IMR-90 (cell line): ENCODE measurements at places on chromosomes 5 and 9. TPM values are rescaled to one million over a fixed set of nuclear protein-coding genes. Genes with fewer than 3 reads are reported as not detected.

DNA sequence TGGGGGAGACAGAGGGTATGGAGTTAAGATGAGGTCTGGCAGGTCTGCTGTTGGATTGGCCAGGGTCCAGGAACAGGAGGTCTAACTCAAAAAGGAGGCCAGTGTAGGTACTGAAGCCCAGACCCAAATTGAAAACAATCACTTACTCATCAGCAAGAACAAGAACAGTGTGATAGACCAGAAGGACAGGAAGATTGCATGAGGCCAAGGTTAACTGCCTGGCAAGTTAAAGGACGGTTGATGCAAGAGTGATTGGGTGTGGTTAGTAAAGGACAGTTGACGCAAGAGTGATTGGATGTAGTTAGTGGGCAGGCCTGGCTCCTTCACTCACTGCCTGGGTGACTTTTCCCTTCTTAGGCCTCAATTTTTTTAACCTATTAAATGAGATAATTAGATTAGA is 132.6 kb downstream of the PDZD2 start:
- DNase-seq = no peak

DNA sequence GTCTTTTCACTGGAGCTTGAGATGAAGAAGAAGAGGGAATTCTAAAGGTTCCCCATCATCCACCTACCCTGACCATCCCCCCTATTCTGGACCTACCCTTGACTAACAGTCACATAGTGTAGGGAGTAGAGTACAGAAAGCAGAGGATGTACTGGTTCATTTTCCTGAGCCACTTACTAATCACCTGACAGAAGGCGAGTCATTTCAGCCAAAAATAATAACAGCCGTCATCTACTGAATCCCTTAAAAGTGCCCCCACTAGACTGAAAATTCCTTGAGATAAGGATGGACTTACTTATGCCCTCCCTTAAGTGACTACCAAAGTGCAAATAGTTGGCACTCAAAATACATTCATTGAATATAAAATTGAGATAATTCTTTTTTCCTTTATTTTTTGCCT is 112.2 kb downstream of the FOXD1 start:
- DNase-seq = peak; percentile 58

DNA sequence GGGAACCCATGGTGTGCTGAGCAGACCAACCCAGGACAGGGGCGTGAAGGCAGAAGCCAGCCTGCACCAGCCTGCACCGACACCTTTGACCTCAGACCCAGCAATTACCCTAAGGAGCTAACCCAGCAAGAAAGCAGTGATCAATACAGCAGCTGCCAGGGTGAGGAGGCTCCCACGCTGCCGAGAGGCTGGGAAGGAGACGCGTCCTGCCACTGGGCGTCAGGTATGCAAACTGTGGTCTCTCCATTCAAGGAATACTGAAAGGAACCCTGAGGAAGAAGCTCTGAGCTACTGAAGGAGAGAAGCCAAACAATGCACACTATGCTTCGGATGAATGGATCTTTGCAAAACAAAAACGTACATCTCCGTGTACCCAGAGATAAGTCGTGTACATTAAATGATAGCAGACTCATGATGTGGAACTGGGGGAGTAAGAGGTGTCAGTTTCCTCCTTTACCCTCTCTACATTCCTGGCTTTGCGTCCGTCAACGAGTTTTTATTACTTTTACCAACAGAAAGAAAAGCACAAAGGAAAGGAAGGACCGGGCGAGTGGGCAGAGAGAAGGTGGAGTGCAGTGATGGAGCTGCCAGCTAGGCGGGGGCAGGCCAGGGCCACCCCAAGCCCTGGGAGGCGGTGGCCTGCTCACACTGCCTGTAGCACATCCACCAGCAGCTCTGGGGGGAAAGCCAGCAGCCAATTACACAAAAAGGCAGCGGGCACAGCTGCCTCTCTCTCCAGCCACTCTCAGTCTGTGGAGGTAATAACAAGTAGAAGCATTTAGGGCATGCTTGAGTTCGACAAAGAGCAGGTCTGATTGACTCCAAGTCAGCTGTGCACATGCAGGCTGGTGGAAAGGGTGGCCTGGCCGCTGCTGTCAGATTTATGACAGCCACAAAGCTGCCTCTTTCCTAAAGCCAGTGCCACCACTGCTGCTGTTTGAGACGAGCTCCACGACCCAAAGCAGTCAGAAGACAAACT is 29.3 kb downstream of the RASGEF1C start:
- no peak for DNase-seq

DNA sequence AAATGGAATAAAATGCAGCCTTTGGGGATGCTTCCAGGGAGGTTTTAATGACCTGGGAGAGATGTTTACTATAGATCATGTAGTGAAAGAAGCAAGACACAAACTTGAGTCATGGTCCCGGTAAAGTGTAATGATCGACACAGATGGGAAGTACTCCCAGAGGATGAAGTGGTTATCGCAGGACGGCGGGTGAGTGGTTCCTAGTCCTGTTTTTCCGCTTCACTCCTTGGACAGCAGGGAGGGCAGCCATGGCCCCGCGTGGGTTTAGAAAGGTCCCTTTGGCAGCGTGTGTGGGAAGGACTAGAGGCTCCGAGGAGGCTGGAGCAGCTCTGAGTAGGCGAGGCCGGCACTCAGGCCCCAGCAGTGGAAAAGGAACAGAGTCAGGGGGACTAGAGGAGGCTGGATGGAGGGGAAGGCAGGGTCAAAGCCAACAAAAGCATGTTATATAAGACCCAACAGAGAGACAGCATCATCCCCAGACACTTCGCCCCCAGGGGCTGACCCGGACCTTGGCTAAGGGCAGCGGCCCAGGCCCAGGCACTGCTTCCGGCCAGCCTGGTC is 49.2 kb upstream of the STXBP1 start:
- peak; percentile 87 for DNase-seq

DNA sequence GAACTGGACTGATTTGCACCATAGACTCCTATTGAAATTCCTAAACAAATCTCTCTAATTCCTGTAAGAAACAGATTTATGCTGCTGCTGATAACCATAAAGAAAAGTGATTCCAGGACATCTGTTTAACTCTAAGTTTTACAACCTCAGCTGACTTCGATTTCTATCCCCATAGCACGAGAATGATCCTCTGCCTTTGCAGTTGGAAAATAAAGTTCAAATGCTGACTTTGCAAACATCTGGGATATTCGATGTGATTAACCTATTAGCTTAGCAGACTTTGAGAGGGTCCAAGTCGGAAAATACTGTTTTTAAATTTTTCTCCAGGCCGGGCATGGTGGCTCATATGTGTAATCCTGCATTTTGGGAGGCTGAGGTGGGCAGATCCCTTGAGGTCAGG is 247.3 kb downstream of the PSAT1 start:
- DNase-seq = no peak

GRCh38 chr5:14481349-14481748 is 100.2 kb upstream of the OTULINL start:
- DNase-seq = no peak

DNA sequence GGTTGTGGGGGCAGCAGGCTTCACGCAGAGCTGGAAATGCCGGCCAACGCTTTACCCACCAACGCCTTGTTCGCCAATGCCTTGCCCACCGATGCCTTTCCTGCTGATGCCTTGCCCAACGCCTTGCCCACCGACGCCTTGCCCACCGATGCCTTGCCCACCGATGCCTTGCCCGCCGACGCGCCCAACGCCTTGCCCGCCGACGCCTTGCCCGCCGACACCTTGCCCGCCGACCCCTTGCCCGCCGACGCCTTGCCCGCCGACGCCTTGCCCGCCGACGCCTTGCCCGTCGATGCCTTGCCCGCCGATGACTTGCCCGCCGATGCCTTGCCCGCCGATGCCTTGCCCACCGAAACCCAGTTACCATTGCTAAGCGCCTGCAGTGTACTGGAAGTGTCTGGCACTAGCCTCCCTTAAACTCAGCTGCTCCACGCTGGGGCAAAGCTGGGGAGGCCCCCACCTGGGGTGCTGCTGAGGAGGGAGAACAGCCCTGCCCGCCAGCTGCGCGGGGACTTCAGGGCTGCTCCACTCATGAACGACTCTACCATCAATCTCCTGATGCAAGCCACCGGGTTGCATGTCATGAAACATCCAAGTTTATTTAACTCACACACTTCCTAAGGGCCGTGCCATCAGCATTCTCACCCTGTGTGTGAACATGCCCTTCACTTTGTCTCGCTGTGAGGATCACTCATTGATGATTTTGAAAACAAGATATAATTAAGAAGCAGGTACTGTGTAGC is 1.8 kb downstream of the SLC6A18 start:
- DNase-seq = no peak

DNA sequence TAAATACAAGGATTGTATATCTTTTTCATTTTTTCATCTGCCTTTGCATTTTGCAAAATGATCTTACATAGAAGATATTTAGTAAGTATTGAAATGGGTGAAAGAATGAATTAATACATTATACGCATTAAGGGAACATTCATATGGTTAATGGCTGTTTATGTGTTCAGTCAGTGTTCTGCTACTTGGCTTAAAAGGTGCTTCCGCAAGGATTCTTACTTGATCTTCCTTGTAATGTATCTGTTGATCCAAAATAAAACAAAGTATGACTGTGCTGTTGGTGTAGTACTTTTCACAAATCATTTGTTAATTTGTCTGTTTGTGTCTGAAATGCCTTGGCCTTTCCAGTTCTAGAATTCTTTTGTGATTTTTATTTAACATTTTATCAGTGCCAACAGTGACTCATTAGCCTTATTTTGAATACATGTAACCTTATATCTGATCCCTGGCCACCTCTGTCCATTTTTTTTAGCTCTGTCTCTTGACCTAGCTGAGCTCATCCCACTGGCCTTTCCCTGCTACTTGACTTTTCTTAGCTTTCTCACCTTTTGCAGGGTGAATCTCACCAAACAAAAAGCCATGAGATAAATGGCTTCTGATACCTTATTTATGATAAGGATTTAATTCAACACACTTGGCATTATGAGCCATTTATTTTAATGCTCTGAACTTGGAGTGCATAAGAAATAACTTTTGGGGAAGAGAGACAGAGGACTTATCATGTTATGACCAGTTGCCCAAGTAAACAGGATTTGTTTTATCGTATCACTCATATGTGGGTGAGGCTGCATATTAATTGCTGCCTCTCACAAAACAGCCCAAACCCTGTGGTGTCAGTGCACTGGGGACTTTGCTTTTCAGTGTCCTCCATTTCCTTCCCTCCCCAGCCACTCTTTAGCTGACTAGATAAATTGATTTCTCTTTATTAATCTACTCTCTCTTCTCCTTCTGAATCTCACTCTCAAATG is 340.3 kb downstream of the KDM4C start:
- DNase-seq = peak; percentile 56

- peak; percentile 8 for DNase-seq
Observed at GRCh38 chr5:36369219-36369690, 67.6 kb upstream of the RANBP3L start.

DNA sequence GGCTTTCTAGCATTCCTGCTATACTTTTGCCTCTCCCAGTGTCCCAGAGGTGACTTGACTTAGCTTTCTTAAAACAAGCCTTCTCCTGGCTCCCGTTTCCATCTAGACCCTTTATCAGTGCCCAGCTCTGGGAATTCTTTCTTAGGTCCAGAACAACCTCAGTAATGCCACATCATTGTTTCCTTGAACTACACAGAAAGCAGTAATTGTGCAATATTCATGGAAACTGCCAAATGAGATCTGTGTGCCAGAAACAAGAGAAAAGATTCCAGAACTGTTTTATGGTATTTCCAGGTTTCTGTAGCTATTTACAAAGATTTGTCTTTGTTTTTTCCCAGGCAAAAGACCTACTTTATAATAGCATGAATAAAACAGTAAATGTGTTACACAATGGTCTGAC is 391.3 kb downstream of the SLCO4C1 start:
- no peak for DNase-seq

DNA sequence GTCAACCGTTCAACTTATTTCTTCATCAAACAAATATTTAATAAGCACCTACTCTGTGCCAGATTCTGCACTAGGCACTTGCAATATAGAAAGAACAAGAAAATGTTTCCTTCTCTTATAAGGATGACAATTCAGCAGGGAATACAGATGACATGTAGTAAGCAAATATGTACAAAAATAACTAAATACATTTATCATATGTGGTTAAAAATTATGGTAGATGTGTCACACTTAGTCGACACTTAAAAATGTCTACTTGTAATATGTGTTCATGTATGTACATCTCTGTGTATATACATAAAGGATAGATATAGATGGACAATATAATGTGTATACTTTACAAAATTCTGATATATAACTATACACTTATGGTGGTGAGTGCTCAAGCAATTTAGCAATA is 417.0 kb upstream of the MEF2C start:
- no peak for DNase-seq

DNA sequence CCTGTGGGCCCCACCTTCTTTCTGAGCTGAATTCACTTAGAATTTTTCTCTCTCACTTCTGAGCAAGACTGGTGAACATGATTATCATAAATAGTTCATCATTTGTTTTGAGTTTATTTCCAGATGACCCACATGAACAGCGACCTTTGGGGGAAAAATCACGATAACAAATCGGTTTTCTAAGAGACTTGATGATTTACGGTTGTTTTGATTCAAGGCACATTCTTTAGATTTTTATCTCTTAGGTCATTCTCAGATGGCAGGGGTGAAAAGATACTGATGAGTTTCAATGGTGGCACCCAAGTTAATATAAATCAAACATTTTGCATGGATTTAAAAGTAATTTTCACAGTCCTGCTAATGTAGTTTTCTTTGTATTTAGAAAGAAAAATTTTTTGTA is 95.1 kb downstream of the DMXL1 start:
- no peak for DNase-seq

- DNase-seq = no peak
Observed at GRCh38 chr5:135438636-135439221, 8.4 kb downstream of the DCANP1 start.

- DNase-seq = no peak
Observed at GRCh38 chr5:22023784-22024183, 829.4 kb downstream of the CDH12 start.

DNA sequence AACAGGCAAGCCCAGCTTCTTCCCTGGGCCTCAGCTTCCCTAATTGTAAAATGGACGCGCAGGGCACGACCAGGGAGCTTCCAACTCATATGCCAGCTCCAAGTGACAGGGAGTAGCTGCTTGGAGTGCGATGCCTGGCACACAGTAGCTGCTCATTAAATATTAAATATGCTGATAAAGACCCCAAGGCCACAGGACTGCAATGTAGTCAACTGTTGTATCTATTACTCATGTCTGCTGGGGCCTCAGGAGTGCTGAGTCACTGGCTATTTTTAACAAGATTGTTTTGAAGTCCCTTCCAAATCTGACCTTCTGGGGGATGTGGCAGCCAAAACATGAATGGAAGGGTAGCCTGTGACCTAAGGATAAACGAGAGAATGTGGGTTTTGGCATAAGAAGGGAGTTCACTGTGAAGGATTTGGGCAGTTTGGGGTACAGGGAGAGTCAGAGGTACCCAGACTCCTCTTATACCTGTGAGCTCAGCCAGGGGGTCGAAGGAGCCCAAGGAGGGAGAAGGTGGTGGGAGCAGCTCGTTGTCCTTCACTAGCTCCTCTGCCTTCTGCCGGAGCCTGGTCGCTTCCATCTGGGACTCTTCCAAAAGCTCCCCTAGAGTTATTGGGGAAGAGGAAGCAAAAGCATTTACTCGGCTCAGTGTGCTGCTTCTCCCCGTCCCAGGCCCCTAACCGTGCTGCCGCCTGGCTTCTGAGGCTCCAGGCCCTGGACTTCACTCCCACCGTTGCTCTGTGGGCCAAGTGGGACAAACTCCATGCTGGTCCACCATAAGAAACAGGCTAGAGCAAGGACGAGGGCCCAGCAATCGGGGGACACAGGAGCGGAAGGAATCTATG is 17.5 kb downstream of the TNIP1 start:
- DNase-seq = peak; percentile 87

- DNase-seq = no peak
Observed at GRCh38 chr9:97558701-97559101, 57.2 kb downstream of the TMOD1 start.

Gene BARHL1
- total RNA-seq = not detected in 2 replicates

Gene SV2C
- not detected in 2 replicates for total RNA-seq

Gene RBM22
- 26.2 and 33.1 TPM in 2 replicates for total RNA-seq

Gene C9orf153
- not detected in 2 replicates for total RNA-seq

Gene PDLIM4
- 61.1 and 97.5 TPM in 2 replicates for total RNA-seq

Gene PCDHGB1
- 3.3 and 3.6 TPM in 2 replicates for total RNA-seq
